ENCODE measurements at places on chromosomes 11 and 22.

GRCh38 chr11:96318850-96319249 lies 24.1 kb downstream of the MAML2 start:
- DNase-seq, result no peak

GRCh38 chr22:45336971-45337431 lies 27.3 kb downstream of the FAM118A start:
- DNase-seq, result no peak

DNA sequence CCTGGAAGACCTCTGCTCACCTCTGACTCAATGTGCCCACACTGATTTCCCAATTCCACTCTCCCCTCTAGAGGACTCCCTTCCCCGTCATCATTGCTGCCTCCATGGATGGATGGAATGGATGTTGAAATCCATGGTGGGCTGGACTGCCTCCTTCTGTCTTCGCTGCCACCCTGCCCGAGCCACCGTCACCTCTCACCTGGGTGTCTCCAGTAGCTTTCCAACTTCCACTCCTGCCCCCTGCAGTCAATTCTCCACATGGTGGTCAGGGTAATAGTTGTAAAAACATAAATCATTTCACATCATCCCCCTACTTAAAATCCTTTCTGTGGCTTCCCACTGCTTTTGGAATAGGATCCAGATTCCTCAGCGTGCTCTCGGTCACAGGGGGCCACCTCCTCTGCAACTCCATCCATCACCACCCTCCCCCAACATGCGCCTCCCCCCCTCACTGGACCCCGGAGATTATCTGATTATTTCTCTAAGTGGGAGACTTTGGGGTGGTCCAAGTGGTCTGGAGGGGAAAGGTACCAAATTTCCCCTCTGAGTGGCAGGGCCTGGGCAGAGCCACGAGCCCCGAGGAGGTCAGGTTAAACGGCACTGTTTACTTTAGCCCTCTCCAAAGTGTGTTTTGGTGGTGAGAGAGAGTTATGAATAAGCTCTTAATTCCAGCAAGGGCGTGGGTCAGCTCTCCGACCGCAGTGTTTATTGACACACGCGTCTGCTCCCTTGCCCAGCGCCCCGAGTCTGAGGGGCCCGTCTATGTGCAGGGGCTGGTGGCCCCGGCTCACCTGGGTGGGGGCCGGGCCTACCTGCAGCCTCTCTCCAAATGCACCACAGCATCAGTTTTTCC lies 313.7 kb downstream of the MN1 start:
- DNase-seq, result no peak

DNA sequence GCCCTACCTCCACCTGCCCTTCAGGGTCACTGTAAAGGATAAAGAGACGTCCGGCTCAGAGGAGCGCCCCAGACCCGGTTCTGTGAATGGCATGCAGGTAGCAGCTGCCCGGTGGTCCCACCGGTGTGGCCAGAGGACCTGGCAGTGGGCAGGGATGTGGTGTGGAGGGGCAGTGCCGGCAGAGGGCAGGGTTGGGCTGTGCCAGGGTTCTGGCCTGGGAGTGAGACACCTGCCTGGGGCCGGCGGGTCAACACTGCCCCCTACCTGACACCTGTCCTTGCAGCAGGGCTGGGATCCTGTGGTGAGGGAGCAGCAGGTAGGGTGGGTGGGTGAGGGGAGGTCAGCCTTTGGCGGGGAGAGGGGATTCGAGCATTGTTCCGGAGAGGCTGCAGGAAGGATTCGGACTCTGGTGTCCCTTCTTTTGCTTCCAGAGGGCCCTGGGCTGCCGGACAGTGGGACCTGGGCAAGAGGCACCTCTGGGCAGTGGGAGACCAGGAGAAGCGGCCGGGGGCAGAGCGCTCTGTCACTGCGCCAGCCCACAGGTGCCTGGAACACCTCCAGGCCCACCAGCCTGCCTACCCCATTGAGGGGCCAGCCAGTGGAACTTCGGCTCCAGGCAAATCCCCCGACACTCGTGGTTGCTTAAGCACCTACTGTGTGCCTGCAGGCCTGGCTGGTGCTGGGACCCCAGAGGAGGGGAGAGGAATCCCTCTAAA lies 1.6 kb upstream of the PHLDA2 start:
- no peak for DNase-seq

GRCh38 chr22:11360632-11361031 lies 4167.4 kb upstream of the OR11H1 start:
- DNase-seq, result no peak

GRCh38 chr11:41920374-41920773 lies 460.9 kb upstream of the LRRC4C start:
- DNase-seq, result no peak

DNA sequence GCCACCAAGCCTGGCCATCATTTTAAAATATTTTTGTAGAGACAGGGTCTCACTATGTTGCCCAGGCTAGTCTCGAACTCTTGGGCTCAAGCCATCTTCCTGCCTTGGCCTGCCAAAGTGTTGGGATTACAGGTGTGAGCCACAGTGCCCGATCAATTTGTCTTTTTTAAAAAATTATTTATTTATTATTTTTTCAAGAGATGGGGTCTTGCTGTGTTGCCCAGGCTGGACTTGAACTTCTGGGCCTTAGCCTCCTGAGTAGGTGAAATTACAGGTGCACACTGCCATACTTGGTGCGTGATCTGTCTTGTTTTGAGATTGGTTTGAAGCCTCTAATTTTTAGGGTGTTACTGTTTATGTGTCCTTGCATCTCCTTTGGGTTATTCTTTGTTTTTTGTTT lies 10.2 kb downstream of the CABIN1 start:
- no peak for DNase-seq

DNA sequence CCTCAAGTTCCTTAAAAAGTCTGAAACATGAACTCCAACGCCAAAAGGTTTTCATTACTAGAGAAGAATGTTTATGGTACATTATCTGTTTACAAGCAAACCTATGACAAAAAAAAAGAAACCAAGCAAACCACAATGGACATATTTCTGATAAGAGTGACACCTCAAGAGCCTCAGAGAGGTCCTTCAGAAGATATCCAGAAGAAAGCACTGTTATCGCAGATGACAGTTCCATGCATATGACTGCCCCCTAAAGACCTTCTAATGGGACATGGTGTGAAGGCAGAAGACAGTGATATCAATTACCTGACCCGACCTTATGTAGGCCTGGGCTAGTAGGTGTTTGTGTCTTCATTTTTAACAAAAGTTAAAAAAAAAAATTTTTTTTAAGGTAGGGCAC lies 3.1 kb downstream of the HDHD5 start:
- DNase-seq, result no peak

- no peak for DNase-seq
Observed at GRCh38 chr11:35272391-35272902, 133.5 kb downstream of the CD44 start.

DNA sequence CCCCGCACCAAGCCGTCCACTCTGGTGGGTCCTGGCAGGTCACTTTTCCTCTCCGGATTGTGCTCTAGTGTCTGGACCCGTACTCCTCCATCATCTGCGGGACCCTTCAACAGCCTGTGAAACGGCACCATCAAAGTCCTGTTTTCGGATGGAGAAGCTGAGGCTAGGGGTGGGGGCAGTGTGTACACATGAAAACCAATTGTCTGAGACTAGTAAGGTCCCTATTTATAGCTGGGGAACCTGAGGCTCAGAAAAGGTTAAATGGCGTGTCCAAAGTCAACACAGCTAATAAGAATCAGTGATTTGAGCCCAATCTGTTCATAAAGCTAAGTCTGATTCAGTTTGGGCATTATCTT lies 668 bp upstream of the LRRC32 start:
- no peak for DNase-seq

DNA sequence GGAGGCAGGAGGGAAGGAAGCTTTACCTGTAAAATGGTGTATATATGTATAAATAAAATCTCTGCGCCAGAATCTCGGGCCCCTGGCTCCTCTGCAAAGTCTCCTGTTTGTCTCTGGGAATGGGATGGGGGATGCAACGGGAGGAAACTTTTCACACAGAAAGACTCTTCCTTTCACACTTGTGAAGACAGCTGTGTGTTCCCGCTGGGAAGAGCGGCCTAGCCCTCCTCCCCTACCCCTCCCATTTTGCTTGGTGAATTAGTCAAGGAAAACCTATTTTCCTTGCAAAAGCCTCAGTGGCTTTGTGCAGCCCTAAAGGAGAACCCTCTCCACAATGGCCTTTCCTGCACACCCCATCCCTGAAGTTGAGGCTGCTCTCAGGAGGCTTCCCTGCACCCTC lies 9.4 kb upstream of the IGF2 start:
- no peak for DNase-seq

DNA sequence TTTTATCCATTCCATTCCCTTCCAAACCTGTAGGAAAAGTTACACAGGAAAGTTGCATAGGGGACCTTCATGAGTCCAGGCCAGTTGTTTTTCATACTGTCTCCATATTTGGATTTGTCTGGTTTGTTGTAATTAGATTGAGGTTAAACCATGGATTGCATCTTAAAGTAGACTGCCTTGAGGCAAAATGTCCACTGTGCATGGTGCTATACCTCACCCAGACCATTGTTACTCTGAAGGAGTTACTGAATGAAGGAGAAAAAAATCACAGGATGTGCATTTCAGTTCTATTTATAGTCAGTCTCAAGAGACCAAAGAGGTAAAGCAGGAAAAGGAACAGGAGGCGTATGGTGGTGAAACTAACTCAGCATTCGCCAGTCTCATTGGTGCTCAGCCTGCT lies 29.6 kb upstream of the L3MBTL2 start:
- no peak for DNase-seq

GRCh38 chr22:43811777-43812148 lies 342 bp downstream of the EFCAB6 start:
- no peak for DNase-seq

DNA sequence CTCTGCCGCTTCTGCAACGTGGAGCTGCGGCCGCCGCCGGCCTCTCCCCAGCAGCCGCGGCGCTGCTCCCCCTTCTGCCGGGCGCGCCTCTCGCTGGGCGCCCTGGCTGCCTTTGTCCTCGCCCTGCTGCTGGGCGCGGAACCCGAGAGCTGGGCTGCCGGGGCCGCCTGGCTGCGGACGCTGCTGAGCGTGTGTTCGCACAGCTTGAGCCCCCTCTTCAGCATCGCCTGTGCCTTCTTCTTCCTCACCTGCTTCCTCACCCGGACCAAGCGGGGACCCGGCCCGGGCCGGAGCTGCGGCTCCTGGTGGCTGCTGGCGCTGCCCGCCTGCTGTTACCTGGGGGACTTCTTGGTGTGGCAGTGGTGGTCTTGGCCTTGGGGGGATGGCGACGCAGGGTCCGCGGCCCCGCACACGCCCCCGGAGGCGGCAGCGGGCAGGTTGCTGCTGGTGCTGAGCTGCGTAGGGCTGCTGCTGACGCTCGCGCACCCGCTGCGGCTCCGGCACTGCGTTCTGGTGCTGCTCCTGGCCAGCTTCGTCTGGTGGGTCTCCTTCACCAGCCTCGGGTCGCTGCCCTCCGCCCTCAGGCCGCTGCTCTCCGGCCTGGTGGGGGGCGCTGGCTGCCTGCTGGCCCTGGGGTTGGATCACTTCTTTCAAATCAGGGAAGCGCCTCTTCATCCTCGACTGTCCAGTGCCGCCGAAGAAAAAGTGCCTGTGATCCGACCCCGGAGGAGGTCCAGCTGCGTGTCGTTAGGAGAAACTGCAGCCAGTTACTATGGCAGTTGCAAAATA lies 816 bp downstream of the PDE3B start:
- no peak for DNase-seq

All from cortex of kidney (tissue), 1 donor.